ENCODE measurements at places on chromosomes 3 and 15. TPM values are rescaled to one million over a fixed set of nuclear protein-coding genes. Genes with fewer than 3 reads are reported as not detected.

ERICH6 gene
- not detected for polyA plus RNA-seq

DCBLD2 gene
- polyA plus RNA-seq, result 59.7 TPM

BSN gene
- polyA plus RNA-seq, result 0.04 TPM

RAB6B gene
- polyA plus RNA-seq, result 3.0 TPM

USP50 gene
- polyA plus RNA-seq, result not detected

EHHADH gene
- 5.2 TPM for polyA plus RNA-seq

GPR62 gene
- not detected for polyA plus RNA-seq

CD86 gene
- polyA plus RNA-seq, result not detected

NTRK3 gene
- polyA plus RNA-seq, result 0.10 TPM

TGM4 gene
- not detected for polyA plus RNA-seq

ZNF501 gene
- polyA plus RNA-seq, result 3.7 TPM

SLC22A14 gene
- polyA plus RNA-seq, result 0.15 TPM

P2RY12 gene
- not detected for polyA plus RNA-seq

IGSF10 gene
- 0.12 TPM for polyA plus RNA-seq

ZKSCAN7 gene
- 4.8 TPM for polyA plus RNA-seq

IL20RB gene
- polyA plus RNA-seq, result 4.0 TPM

CNTN4 gene
- polyA plus RNA-seq, result not detected

SEMA3F gene
- polyA plus RNA-seq, result 11.4 TPM

Measured in BJ (cell line).